Kidney epithelial cell (primary cell): ENCODE measurements at places on chromosomes 12 and 14.

DNA sequence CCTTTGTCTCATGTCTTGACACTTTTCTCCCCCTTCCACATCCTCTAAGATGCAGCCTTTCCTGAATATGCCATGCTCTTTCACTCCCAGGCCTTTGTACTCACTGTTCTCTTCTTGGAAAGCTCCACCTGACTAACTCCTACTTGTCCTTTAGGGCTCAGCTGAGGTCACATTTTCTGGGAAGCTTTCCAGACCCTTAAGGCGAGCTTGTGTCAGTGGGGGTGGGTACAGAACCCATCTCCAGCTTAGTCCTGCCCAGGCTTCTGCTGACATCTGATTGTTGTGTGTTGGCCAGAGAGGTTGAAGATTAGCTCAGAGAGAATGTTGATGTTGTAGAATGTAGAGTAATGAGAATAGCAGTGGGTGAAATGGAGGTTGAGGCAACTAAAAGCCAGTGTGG is 2.9 kb upstream of the TSFM start:
- no peak for DNase-seq

GRCh38 chr12:95102916-95103671 is 29.7 kb upstream of the NR2C1 start:
- peak; percentile 94 for DNase-seq

DNA sequence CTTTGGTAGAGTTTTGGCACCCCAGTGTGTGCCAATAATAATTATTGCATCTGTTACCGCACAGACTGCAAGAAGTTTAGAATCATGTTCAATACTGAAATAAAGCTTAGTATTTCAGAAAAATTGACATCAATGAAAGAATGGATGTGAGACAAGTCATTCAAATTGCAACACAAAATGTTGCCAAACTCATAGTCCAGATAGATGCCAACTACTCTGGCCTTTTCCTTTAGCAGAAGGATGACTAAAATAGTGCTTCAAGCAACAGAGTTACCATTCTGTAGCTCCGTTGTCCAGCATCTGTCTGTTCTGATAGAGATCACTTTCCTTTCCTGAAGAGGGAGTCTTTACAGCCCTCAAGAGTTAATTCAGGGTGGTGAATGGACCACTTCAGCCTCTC is 77.5 kb downstream of the LIN7A start:
- no peak for DNase-seq

DNA sequence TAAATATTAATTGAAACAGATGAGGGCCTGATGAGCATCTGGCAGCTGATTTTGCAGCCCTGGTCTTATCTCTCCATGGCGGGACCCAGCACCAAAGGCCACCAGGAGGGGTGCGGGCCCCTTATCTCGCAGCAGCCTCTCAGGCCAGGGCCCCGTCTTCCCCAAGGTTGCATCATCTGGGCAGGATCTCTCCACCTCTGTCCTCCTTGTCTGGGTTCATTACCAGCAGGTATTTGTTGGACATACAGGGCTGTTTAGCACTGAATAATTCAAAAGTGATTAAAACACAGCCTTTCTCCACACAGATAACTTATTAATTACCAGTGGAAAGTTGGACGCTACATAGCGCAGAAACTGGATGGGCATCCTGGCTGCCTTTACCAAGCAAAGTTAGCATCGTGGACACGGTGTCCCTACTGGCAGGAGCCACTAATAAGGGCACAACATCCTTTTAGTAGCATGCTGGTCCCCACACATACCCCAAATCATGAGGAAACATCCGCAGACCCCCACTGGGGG is 25.8 kb downstream of the TMEM120B start:
- no peak for DNase-seq

- DNase-seq = no peak
Measured at GRCh38 chr14:70121521-70121920, 67.2 kb downstream of the SLC8A3 start.

DNA sequence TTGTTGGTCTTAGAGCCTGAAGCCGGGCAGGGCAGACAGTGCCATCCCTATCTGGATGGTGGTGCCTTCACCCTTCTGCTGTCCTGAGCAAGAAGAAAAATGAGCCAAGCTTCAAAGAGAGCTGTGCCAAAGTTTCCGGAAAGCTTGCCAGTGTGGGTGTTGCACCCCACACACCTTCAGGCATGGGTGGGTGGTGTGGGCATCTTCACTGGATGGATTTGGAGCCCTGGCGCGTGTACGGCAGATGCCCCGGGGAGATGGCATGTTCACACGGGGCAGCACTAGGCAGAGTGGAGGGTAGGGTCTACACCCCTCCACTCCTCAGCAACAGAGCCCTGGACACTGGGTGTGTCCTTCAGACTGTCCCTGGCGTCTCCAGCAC is 33.0 kb downstream of the PACS2 start:
- DNase-seq = no peak

DNA sequence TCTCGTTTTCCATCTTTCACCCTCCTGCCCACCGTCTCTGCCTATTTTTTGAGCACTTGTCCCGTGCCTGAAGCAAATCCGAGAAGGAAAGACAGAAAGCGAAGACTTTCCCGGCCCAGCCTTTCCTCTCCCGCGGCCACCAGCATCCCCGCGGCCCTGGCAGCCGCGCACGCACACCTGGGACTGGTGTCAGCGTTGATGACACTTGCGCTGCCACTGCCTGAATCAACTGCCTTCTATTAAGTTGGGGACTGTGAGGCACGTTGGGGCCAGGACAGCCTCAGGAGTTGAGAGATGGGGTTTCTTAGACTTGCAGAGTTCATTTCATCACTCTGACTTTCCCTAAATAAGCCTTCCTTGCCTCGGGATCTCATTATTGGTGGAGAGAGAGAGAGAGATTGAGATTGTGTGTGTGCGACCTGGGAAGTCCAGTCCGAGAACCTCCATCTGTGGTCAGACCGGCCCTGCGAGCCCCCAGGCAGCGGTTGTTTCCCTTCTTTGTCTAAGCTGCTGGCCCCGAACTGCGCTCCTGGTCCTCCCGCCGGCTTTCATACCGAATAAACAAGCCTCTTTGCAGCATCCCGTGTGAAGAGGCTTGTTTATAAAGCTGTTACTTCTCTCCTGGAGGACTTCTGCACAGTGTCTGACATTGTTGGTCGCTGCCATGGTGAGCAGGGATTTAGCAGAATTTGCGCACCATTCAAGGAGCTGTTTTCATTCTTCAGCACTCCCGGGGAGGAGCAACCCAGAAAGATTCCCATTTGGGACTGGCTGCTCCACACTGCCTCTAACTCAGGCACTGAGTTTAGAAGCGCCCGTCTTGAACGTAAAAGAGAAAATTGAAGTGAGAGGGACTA is 1.5 kb downstream of the PDZRN4 start:
- DNase-seq = no peak
